Kidney (tissue), 22 donors: ENCODE measurements at places on chromosomes 7 and 10. TPM values are rescaled to one million over a fixed set of nuclear protein-coding genes. Genes with fewer than 3 reads are reported as not detected.

GRCh38 chr7:140601566-140602174 is 38.9 kb downstream of the DENND2A start:
- H3K4me3 ChIP-seq, result no peak overlapping the region
- H3K27ac ChIP-seq, result no peak overlapping the region
- no peaks in the 10 kb centered on the region for H3K4me1 ChIP-seq
- peaks cover 2% of the 10 kb centered on the region for H3K36me3 ChIP-seq

- no peak overlapping the region for H3K4me3 ChIP-seq
- no peak for DNase-seq
- H3K27me3 ChIP-seq, result no peaks in the 10 kb centered on the region
- no peaks in the 10 kb centered on the region for H3K4me1 ChIP-seq
- H3K36me3 ChIP-seq, result no peaks in the 10 kb centered on the region
- H3K27ac ChIP-seq, result no peak overlapping the region
Measured at GRCh38 chr10:75102830-75103673, 8.4 kb upstream of the SAMD8 start.

DNA sequence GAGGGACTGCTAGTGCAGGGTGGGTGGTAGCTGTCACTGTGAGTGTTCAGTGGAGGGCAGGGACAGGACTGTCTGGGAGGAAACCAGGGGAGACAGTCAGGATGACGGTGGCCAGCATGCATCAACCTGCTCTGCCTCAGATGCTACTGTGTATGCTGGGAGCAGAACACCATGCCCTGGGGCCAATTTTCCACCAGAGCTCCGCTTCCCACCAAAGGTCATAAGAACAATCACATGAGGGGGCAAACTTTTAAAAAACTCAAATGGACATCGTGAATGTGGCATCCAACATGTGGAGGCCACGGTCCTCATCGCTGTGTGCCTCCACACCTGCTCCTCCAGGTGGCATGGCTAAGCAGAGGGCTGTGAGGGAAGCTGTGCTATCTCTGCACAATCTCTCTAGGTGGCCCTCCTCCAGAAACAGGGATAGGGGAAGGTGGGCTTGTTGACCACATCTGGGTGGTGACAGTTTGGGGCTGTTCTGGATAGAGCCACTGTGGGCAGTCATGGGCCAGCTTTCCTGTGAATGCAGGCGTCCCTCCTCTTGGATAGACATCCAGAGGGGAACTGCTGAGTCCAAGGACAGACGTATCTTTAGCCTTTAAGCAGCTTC is 411.0 kb downstream of the PTPRN2 start:
- H3K27me3 ChIP-seq, result no peaks in the 10 kb centered on the region
- DNase-seq, result no peak
- H3K4me3 ChIP-seq, result no peak overlapping the region
- H3K27ac ChIP-seq, result no peak overlapping the region
- H3K36me3 ChIP-seq, result no peaks in the 10 kb centered on the region

- no peak overlapping the region for H3K27ac ChIP-seq
- DNase-seq, result no peak
- H3K4me3 ChIP-seq, result no peak overlapping the region
- H3K36me3 ChIP-seq, result no peaks in the 10 kb centered on the region
Measured at GRCh38 chr7:135259702-135260101, 26.1 kb downstream of the STRA8 start.

- no peaks in the 10 kb centered on the region for H3K4me1 ChIP-seq
- no peak overlapping the region for H3K4me3 ChIP-seq
- DNase-seq, result peak; percentile 83
- H3K36me3 ChIP-seq, result no peaks in the 10 kb centered on the region
- no peak overlapping the region for H3K27ac ChIP-seq
- no peaks in the 10 kb centered on the region for H3K27me3 ChIP-seq
Measured at GRCh38 chr10:15419279-15419874, 48.3 kb upstream of the FAM171A1 start.

DNA sequence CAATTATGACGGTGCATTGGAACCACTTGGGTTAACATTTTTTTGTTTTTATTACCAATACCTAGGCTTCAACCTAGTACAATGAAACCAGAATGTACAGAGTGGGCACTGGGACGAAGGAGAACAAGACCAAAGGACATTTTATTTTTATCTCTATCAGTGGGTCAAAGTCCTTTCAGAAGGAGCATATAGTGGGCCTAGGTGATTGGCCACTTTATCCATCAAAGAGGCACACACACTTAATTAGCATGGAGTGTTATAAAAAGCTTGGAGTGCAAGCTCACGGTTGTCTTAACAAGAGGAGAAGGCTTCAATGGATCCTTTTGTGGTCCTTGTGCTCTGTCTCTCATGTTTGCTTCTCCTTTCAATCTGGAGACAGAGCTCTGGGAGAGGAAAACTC is at the start of gene CYP2C19:
Gene CYP2C19, plus strand, starts transcription at position 289 of the 400 bp plus-strand sequence. Its CDS starts 25 bp downstream, at position 314.
- H3K27ac ChIP-seq, result no peak within 1 kb of the TSS
- H3K4me1 ChIP-seq, result no peaks in the 10 kb centered on the region
- DNase-seq, result no peak
- H3K4me3 ChIP-seq, result no peak within 1 kb of the TSS

DNA sequence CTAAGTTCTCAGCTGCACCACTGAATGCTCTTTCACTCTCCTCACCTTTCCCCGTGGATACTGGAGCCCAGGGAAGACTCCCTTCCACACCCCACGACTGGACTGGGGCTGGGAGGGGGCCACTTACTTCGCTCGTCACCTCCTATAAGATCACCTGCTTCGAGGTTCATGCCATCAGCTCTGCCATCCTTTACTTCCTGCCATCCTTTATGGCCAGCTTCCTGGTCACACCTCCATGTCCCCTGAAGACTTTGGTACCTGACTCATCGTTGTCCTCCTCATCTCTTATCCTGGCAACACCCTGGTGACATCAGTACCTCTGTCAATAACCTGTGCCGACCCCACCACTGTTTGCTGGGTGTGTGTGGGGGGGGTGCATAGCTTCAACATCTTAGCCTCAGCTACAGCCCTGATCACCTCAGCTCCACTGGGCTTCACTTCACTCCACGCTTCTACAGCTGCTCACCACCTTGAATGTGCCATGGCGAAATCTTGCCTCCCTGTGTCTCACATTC is 8.7 kb upstream of the VDAC2 start:
- no peaks in the 10 kb centered on the region for H3K27me3 ChIP-seq
- no peaks in the 10 kb centered on the region for H3K4me1 ChIP-seq
- H3K36me3 ChIP-seq, result no peaks in the 10 kb centered on the region
- DNase-seq, result no peak
- no peak overlapping the region for H3K27ac ChIP-seq

DNA sequence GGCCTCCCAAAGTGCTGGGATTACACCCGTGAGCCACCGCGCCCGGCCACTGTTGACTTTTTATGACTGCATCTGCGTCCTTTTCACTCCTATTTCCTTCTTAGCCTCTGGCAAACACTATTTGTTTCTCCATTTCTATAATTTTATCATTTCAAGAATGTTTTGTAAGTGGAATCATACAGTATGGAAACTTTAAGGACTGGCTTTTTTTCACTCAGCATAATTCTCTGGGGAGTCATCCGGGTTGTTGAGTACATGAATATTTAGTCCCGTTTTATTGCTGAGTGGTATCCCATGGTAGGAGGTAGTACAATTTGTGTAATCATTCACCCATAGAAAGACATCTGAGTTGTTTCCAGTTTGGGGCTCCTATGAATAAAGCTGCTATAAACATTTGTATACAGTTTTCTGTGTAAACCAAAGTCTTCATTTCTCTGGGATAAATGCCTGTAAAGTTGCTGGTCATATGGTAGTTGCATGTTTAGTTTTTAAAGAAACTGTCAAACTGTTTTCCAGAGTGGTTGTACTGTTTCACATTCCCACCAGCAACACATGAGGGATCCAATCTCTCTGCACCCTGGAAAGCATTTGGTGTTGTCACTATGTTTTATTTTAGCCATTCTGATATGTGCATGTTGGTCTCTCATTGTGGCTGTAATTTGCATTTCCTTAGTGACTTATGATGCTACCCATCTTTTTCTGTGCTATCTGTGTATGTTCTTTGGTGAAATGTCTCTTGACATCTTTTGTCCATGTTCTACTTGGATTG is 139.6 kb upstream of the EEPD1 start:
- DNase-seq, result no peak
- H3K4me1 ChIP-seq, result no peaks in the 10 kb centered on the region
- H3K36me3 ChIP-seq, result no peaks in the 10 kb centered on the region
- no peak overlapping the region for H3K4me3 ChIP-seq

GRCh38 chr7:50356945-50357268 is 52.4 kb downstream of the IKZF1 start:
- no peak overlapping the region for H3K4me3 ChIP-seq
- no peaks in the 10 kb centered on the region for H3K4me1 ChIP-seq
- no peak overlapping the region for H3K27ac ChIP-seq
- DNase-seq, result no peak
- H3K27me3 ChIP-seq, result no peaks in the 10 kb centered on the region
- no peaks in the 10 kb centered on the region for H3K36me3 ChIP-seq

- no peaks in the 10 kb centered on the region for H3K36me3 ChIP-seq
- no peak overlapping the region for H3K4me3 ChIP-seq
- peak; percentile 64 for DNase-seq
- H3K27ac ChIP-seq, result no peak overlapping the region
Measured at GRCh38 chr10:43259213-43259991, 7.5 kb downstream of the RASGEF1A start.

DNA sequence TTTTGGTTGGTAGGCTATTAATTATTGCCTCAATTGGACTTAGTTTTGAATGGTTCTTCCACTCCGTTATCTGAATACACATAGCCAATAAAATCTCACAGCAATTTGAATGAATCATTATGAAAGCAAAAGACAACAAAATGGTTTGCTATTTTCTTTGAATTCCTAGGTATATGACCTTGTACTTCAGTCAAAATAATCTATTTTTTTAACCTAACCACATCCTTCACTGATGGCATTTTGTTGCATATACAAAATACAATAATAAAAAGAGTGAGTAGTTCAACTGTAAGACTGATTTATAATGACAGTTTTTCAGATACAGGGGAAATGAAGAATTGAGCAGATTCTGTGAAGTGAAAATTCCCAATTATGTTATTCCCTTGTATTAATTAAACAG is 433.1 kb downstream of the HTR7 start:
- H3K36me3 ChIP-seq, result no peaks in the 10 kb centered on the region
- no peak for DNase-seq
- H3K4me3 ChIP-seq, result no peak overlapping the region
- no peaks in the 10 kb centered on the region for H3K27me3 ChIP-seq

- H3K4me3 ChIP-seq, result no peak overlapping the region
- no peak for DNase-seq
- no peaks in the 10 kb centered on the region for H3K4me1 ChIP-seq
- H3K36me3 ChIP-seq, result no peaks in the 10 kb centered on the region
- no peaks in the 10 kb centered on the region for H3K27me3 ChIP-seq
- H3K27ac ChIP-seq, result no peak overlapping the region
Measured at GRCh38 chr7:107077699-107078516, 33.4 kb downstream of the PRKAR2B start.

DNA sequence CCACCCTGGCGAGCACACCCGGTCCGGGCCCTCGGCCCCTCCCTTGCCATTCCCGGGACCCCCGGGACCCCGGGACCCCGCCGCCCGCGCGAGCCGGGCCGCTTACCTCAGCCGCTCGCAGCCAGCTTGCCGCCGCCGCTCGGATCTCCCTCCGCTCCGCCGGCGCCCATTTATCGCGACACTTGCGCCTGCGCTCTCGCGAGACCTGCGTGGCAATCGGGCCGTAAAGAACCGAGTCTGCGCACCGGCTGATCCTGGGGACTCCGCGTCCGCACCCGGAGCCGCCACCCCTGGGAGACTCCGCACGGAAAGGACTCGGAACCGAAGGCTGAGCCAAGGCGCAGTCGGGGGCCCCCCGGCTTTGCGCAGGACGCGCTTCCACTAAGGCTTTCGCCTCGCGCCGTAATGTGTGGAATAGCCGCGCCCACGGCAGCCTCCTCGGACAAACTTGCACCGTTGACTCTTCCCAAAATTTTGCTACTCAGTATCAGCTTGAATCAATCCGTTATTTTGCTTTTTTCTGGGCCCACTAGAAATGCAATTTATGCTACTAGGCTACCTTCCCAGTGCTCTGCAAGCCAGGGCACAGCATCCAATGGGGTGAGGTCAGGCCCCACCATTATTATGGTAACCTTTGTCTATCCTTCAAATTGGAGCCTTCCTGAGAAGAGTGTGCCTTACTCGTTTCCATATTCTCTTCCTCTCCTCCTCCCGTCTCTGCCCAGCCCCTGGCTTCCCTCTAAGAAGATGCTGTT is at the start of gene MAD1L1:
Gene MAD1L1, minus strand, starts transcription at position 180 of the 755 bp plus-strand sequence. CDS start 2,812 bp downstream, outside the sequence.
- peak within 1 kb of the TSS; percentile 69 for H3K4me3 ChIP-seq
- peaks cover 21% of the 10 kb centered on the region for H3K36me3 ChIP-seq
- H3K4me1 ChIP-seq, result no peaks in the 10 kb centered on the region
- H3K27ac ChIP-seq, result no peak within 1 kb of the TSS

GRCh38 chr7:74290553-74290950 is 1.3 kb downstream of the CLIP2 start:
- no peaks in the 10 kb centered on the region for H3K4me1 ChIP-seq

DNA sequence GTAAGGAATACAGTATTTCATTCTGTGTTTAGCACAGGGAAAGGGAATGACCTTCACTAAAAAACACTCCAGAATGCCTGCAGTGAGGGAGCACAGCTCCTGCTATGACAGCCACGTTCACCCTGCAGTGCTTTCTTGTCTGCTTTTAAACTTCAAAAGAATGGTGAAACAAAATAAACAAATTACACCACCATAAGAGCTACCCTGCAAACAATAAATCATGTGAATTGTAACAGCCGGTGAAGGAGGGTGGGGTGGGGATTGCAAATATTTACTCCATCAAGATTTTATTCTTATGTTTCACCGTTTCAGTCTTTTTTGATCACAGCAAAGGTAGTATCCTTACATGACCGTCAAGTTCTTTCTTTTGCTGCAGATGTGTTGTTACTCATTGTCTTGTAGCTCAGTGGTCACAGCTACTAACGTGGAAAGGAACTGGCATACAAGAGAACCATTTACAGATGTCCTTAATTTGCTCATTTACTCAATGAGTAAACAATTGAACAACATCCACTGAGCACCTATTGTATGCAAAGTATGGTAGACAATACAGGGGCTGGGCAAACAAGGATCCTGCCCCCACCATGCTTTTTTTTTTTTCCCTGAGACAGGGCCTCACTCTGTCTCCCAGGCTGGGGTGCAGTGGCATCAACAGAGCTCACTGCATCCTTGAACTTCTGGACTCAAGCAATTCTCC is 4.1 kb upstream of the CHN2 start:
- H3K27me3 ChIP-seq, result no peaks in the 10 kb centered on the region
- no peak for DNase-seq
- H3K4me1 ChIP-seq, result no peaks in the 10 kb centered on the region
- no peaks in the 10 kb centered on the region for H3K36me3 ChIP-seq
- no peak overlapping the region for H3K27ac ChIP-seq

DNA sequence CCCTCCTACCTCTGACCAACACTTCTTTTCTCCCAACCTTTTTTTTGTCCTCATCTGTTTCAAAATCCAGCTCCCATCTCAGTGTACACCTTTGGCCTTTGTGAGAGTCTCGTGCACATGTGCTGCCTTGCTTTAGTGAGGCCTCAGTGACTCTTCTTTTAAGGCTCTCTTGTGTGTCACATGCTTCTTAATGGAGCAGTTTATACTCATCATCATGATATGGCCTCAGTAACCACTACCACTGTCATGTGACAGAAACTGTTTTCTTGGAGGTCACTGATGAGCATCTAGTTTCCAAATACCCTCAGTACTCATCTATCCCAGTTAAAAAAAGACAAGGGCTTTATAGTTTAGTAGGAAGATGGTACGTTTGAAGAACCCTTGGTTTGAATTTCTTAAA is 8.1 kb upstream of the ARHGAP22 start:
- H3K27ac ChIP-seq, result no peak overlapping the region
- DNase-seq, result no peak
- no peaks in the 10 kb centered on the region for H3K27me3 ChIP-seq

- no peaks in the 10 kb centered on the region for H3K27me3 ChIP-seq
- H3K4me3 ChIP-seq, result no peak overlapping the region
- DNase-seq, result no peak
- H3K4me1 ChIP-seq, result no peaks in the 10 kb centered on the region
Measured at GRCh38 chr7:127928852-127929251, 102.4 kb downstream of the LRRC4 start.

AASS gene
- total RNA-seq, result 24.2 TPM

ZWINT gene
- 4.9 TPM for total RNA-seq

ZNF365 gene
- total RNA-seq, result 1.0 TPM

ADO gene
- 18.5 TPM for total RNA-seq

WASL gene
- total RNA-seq, result 50.4 TPM
